ENCODE measurements at places on chromosomes 5 and 9.
A peak's percentile ranks its signal among the peaks of the same experiment; 100 is the strongest.

DNA sequence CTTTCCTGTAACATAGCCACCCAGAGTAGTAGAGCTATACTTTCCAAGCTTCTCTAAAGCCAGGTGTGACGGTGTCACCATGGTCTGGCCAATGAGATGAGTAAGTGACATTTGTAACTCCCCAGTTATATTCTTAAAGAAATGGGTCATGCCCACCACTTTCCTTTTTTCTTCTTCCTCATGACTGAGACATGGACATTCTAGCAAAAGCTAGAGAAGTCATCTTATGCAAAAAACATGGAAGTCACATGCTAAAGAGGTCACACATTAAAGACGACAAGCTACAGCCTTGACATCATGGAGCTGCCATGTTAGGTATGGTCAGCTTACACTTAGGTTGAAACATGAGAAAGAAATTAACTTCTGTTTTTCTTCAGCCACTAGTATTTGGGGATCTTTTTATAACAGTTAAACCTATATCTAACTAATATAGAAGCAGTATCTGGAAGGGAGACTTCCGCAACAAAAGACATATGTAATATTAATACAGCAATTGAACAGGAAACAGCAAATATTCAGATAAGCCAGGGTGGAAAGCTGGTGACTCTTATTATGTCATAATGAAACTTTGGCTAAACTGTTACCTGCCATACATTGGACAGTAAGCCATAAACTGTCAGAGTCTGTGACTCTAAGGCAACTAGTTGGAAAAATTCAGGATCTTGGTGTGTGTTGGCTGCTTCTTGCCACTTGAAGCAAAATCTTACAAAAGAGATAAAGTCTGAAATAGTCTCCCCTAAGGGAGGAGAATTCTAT lies 54.7 kb upstream of the SNX2 start:
- no peak for DNase-seq

DNA sequence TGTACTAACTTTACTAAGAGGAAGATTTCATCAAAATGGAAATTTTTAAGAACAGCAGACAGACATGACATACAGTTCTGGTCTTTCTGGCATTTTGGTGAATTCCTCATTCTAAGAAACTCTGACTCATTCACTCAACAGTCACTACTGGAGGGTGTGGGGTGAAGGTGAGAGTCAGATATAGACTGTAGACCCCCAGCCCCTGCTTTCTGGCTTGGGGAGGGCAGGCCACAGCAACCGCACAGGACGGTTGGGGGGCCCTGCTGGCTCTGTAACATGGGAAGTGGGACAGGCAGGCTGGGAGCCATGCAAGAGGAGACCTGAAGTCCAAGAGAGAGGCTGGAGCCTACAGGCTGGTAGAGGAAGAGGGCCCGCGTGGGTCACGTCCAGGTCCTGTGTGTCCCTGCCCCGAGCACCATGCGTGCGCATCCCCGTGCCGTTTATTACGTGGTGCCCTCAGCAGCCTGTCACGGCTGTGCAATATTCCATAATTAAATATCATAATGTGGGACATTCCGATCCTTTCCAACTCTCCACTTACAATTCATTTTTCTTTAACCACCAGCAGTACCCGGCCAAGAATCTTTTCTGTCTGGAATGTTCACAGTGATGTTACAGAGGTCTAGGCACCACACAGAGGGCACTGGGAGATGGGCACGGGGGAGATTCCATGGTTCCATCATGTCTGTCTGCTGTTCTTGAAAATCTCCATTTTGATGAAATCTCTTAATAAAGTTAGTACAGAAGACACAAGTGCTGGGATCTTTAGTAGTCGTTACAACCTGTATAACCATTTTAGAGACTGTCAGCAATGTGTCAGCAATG lies 75.5 kb downstream of the SEMA4D start:
- peak; percentile 71 for DNase-seq

DNA sequence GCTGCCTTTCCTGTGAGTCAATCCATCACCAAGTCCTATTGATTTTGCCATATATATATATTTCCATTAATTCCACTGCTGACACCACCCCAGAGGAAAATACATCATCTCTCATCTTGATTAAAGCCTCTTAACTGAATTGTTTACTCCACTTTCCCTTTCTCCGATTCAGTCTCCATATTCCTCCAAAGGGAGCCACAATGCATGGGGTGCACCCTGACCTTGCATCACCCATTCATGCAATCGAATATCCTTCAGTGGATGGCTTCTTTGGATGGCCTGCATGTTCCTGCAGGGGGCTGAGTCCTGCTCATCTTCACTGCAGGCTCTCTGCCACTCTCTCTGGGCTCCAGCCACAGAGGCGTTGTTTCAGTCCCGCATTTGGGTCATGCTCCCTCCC lies 231.0 kb downstream of the SNX18 start:
- DNase-seq = no peak

DNA sequence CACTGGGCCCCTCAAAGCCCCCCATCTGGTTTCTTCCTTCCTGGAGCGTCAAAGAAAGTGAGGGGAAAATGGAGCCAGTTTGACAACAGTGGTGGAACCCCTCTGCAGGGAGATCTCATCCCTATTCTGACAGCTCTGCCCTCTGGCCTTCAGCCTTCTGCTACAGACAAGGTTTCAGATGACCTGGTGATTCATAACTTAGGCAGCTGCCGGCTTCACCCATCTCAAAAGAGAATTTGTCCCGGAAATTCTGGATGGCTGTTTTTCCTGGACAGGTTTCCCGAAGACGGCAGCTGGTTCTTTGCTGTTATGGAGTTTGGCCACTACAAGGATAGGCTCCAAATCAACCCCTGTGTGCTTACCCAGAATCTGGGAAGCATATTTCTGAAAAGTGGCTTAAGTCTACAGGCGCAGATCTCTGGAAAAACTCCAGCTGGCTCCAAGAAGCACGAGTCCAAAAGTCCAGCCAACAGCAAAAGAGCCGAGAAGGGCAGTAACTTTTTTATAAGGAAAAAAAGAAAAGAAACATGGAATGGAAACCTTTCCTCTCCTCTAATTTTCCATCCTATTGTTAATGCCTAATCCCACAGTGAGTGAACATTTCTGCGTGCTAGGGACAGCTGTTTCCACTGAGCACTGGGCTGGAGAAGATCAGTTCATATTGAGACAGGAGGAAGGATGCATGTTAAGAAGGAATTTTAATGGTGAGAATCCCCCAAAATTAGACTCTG lies 54.5 kb downstream of the ZNF366 start:
- no peak for DNase-seq

- no peak for DNase-seq
These were observed 195.6 kb upstream of the ELL2 start for GRCh38 chr5:96157077-96157780.

DNA sequence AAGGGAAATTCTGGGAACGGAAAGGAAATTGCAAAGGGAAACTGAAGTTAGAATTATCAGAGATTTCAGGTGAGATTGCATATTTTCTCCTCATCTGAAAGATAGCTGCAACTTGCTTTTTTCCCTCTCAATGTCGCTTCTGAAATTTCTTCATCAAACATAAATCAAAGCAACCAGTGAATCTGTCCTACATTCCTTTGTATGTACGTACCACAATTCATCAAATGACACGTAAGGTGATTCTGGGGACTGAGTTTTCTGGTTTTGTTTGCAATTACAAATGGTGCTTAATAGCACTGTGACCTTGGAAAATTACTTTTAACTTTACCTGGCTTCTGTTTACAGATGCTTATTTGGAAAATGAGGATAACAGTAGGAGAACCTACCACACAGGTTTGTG lies 21.9 kb upstream of the CNOT6 start:
- DNase-seq = no peak

DNA sequence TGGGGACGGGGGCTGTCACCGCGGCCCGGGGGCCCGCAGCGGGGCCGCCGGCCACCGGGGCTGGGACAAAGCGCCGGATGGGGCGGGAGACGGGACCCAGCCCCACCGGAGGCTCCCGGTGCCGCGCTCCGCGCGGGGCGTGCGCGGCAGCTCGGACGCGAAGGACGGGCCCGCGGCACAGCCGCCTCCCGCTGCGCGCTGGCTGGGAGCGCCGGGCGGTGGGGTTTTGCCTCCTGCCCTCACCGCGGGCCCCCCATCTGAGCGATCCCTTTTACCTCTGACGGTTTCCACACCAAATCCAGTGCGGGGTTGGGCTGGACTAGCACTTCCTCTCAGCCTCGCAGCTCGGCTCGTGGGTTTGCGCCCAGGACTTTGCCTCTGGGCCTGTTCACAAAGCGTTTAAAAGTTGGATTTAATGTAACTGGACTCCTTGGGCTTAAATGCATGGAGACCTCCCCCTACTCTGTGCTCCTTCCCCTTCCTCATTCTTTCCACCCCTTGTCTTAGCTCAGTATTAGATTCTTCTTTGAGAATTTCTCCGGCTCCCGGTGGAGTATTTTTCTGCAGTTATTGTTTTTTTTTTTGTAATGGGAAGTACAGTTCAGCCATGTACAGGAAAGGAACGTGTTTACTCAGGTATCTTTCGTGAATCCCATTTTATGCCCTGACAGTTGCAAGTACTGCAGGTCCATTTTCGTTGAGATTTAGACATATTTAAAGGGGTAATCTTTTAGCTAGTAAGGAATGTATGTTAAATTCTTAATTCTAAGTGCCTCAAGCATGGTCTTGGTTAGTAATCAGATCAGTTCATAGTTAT lies 691 bp downstream of the FCHO2 start:
- no peak for DNase-seq

GRCh38 chr9:123655681-123656423 lies 274.1 kb downstream of the DENND1A start:
- DNase-seq = no peak

- DNase-seq = no peak
These were observed 33.5 kb downstream of the MOCS2 start for GRCh38 chr5:53076014-53076583.

DNA sequence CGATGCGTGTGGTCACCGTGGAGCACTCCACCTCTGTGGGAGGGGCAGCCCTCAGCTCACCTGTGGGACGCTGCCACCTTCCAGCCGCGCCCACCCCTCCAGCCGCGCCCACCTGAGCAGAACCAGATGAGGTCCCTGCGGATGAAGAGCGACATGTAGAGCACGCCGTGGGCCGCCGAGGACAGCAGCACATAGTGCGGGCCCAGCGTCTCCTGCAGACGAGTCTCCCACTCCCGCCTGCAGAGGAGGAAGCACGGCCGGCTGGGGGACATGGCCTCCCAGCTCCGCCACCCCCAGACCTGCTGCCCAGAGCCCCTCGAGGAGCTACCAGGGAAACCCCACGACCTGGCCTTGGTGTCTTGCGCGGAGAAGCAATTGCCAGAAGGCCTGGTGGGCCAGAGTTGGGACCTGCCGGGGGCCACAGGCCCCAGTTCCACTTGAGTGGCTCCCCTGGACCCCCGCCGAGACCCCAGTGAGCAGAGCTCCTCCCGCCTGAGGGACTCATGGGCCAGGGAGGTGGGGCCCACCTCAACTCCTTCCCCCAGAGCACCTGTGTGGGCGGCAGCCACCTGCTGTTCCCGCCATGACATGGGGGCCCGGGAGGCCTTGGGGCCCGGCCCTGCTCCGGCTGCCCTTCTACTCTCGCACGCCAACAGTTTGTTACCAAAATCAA lies 6.5 kb downstream of the INPP5E start:
- DNase-seq = no peak

GRCh38 chr5:133396187-133396741 lies 216.1 kb downstream of the FSTL4 start:
- DNase-seq = no peak

DNA sequence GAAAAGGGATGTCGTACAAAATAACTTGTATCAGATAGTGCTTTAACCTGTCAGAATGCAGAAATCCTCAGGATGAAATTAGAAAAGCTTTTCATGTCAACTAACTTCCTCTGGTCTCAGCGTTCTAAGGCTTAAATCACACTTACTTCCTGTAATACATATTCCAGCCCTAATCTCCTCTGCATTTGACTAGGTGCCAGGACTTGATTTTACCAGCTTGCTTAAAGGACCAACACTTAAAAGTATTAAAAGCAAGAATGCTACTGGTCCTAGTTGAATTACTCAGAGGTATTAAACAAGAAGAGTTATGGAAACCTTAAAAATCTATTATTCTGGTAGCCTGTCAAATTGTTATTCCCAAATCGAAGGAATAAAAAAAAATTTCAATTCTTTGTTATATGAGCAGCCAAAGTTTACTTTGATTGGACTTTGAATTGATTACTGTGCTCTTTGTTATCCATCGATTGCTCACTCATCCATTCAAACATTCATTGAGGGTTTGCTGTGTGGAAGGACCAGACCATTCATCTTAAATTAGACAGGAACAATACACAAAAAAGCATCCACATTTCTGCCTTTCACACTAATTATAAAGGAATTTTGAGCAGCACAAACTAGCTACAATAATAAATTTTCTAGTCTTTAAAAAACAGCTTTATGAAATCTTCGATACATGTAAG lies 108.7 kb downstream of the MUSK start:
- no peak for DNase-seq

GRCh38 chr5:159819591-159820411 lies 96.5 kb upstream of the ADRA1B start:
- DNase-seq = no peak

Data from stimulated activated naive CD4-positive, alpha-beta T cell treated with Interleukin-2 at 50 U/mL for 16 hours (primary cell).